ENCODE measurements at places on chromosomes 4 and X. TPM values are rescaled to one million over a fixed set of nuclear protein-coding genes. Genes with fewer than 3 reads are reported as not detected.

- DNase-seq = no peak
Measured at GRCh38 chr4:60799214-60799613, 400.9 kb upstream of the ADGRL3 start.

DNA sequence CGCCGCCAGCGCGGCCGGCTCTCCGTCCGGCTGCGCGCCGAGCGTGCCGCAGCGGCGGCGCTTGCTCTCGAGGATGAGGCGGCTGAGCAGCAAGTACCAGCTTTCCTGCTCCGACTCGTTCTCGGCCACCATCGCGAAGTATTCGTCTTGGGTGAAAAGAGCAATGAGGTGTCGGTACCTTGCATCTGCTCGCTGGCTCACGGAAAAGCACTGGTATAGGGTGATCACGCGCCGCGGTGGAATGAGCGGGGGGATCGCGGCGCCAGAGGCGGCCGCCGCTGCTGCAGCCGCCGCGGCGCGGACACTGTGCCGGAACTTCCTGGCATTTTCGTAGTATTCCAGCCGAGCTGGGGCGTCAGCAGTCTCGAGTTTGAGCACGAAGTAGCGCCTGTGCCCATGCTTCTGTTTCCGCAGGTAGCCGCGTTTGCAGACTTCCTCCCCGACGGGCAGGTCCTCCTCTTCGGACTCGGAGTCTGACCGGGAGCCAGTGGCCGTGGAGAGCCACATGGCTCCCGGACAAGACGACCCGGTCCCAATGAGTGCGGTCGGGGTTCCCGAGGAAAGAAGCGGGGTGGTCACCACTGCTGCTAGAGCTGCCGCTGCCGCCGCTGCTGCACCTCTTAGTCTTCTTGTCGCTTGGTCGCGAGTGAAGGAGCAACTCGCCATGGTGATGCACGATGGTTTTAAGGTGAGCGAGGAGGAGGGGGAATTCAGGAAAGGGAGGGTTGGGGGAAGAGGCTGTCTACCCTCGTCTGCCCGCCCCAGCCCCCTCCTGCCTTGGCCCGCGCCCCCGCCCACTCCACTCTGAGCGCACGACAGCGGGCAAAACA lies 469 bp downstream of the IRS4 start:
- peak; percentile 32 for DNase-seq

GRCh38 chrX:41180194-41180908 lies 95.1 kb downstream of the USP9X start:
- DNase-seq = peak; percentile 61

- no peak for DNase-seq
Measured at GRCh38 chr4:15891312-15891711, 47.2 kb downstream of the FGFBP1 start.

VCX3A gene
- not detected for total RNA-seq

DNA sequence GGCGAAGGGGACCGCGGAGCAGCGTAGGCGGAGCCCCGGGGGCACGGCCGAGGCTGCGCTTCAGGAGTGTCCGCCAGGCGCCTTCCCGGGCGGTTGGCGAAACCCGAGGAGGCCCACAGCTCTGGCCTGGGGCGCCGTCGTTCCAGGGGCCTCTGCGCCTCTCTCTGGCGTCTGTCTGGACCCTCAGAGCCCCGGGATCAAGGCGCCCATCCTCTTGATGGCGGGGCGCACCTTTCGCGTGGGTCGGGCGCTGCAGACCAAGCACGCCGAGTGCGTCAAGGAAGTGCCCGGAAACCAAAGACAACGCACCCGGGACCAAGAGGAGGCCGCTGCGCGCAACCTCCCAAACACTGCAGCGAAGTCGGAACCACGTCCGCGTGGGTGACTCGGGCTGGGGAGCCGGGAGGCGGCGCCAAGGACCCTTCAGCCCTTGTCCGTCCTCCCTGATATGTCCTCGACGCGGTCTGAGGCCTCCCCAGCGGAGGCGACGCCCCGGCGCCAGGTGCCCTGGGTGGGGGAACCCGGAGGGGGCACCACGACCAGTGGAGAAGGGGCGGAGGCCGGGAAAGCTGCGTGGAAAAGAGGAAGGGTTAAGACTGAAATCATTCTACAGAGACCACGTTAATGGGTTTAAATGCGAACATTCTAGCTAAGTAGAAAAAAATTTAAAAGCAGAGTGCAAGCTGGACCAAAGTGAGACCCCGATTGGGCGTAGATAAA lies 9.9 kb downstream of the HMX1 start:
- DNase-seq = no peak

GRCh38 chr4:20805716-20806115 lies 105.5 kb downstream of the PACRGL start:
- DNase-seq = no peak

GRCh38 chrX:10158279-10159144 lies 1.7 kb downstream of the CLCN4 start:
- peak; percentile 48 for DNase-seq

GRCh38 chrX:44020693-44021092 lies 47.5 kb upstream of the NDP start:
- peak; percentile 22 for DNase-seq

GAR1 gene
- total RNA-seq = 8.5 TPM

EGF gene
- 0.13 TPM for total RNA-seq

SMPX gene
- not detected for total RNA-seq

- no peak for DNase-seq
Measured at GRCh38 chrX:9873360-9873759, 87.1 kb downstream of the SHROOM2 start.

RUFY3 gene
- total RNA-seq = 36.2 TPM

- peak; percentile 34 for DNase-seq
Measured at GRCh38 chr4:109945056-109945455, 32.4 kb downstream of the EGF start.

- no peak for DNase-seq
Measured at GRCh38 chr4:5222047-5222446, 170.8 kb downstream of the STK32B start.

FAM90A26 gene
- total RNA-seq = not detected

- peak; percentile 5 for DNase-seq
Measured at GRCh38 chr4:80948995-80949394, 81.5 kb upstream of the BMP3 start.

PRRG3 gene
- total RNA-seq = not detected

- DNase-seq = peak; percentile 77
Measured at GRCh38 chrX:150365051-150365989, 2.2 kb downstream of the MAMLD1 start.

DNA sequence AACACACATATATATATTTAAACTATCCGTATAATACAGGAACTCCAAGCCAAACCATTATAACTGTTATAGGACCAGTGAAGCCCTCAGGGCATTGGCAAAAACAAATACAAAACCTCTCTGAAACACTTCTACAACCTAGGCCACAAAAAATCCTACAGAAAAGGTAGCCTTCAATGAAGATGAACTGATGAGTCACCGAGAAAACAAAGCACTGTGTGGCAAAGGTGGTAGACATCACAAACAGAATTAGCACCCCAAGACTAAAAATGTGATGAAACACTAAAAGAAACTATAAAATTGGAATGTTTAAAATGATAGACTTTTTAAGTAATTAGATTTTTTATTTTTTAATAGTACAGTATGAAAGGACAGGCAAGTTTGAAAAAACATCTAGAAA lies 5.5 kb upstream of the HSPA4L start:
- no peak for DNase-seq

DNA sequence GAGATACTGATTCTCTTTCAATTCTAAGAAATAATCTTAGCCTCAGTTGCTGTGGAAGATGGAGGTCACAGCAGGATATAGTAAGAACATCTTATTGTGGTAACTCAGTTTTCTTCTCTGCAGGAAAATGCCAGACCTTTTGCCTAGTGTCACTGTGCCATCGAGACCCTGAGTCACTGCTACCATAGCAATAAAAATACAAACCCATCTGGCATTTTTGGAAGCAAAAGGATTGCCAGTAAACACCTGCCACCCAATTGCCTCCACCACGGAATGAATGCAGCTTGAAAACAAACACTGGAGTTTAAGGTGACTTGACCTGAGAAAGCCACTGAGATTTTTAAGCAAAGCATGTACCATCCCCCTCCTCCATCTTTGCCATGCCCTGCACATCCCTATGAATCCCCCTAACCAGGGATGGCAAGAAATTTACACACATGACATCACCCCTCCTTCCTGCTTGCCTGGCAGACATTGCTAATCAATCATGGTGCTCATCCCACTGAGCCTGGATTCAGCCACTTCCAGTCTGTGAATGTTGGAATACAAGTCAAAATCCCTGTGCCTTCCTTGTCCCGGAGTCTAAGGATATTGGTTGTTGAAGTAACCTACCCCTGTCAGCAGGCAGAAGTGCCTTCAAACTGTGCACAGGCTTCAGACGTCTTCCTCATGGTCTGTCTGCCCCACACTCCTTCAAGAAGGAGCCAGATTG lies 59.6 kb upstream of the MAMLD1 start:
- peak; percentile 2 for DNase-seq

KCND1 gene
- 1.5 TPM for total RNA-seq

DNA sequence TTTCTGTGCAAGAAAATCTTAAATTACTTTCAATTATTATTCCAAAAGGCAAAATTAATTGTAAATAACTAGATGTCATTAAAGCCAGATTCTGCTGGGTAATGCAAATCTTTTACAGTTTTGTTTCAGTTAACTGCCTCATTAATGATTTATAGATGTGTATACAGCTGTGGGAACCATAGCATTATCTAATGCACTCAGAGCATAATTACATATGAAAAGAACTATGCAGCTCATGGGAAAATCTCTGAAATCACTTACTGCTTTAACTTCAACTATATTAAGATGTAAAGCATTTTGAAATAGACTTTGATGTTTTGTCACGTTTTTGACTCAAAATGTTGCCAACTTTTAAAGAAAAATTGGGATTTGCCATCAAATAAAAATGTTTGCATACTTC lies 630.3 kb upstream of the KLHL4 start:
- DNase-seq = no peak

GRCh38 chrX:56233100-56233499 lies 944 bp downstream of the KLF8 start:
- peak; percentile 46 for DNase-seq

DNA sequence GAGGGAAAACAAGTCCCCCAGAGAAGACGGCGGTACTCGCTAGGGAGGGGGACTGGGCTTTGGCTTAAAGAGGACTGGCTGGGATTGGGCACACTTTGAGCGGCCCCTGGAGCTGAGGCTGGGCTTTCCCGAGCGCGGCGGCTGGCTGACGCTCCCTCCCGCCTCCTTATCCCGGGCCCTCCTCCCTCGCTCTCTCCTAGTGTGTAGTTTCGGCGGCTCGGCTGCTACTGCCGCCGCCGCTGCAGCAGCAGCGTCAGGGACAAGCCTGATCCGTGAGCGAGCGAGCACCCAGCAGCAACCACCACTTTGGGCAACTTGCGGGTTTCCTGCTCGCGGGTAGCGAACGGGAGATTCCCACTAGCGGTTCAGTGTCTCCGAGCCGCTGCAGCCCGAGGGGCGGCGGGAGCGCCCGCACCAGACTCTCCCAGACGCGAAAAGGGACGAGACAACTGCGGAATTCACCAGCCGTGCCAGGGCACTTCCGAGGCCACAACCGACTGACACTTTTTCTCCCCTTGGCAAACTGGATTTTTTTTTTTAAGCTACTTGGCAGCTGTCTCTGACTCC lies 632 bp upstream of the PCDH7 start:
- DNase-seq = peak; percentile 67

DNA sequence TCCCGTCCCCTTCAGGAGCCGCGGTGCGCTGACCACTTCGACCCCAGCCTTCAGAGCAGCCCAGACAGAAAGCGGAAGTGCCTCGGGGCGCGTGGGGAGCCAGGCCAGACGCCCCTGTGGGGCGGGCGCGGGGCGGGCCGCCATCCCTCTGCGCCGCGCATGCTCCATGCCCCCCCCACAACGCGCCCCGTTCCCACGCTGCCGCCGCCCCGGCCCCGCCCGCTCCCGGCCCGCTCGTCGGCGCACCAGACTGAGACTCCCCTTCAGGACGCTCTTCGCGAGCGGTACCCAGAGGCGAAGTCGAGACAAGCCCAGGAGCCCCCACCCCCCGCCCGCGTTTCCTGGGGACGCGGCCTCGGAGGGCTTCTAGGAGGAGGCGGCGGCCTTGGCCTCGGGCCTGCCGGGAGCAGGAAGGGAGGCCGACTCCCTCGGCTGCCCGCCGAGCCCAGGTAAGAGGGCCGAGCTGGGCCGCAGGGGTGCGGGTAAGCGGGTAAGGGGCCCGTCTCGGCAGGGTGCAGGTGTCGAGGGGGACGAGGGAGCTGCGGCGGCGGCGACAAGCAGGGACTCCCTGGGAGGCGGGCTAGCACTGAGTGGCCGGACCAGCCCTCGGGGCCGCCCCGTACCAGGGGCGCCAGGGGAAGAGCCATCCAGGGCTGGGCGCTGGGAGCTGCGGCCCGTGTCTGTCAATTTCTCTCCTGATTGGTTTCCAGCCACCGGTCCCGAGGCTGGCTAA lies at the start of gene ZFP92:
Gene ZFP92 (plus strand): TSS at position 218 of the 733 bp plus-strand sequence. CDS start 6,851 bp downstream, outside the sequence.
- peak; percentile 5 for DNase-seq

- DNase-seq = peak; percentile 91
Measured at GRCh38 chr4:123398066-123398852, 1.7 kb downstream of the SPRY1 start.

TENT5D gene
- total RNA-seq = not detected

All from GM23248 (cell line).